Left lung (tissue), 14 donors: ENCODE measurements at places on chromosomes 13 and 19.

GRCh38 chr13:111900390-111901131 is 166.4 kb upstream of the SOX1 start:
- DNase-seq: no peak

GRCh38 chr19:33731881-33732280 is 64.8 kb upstream of the KCTD15 start:
- DNase-seq: no peak

DNA sequence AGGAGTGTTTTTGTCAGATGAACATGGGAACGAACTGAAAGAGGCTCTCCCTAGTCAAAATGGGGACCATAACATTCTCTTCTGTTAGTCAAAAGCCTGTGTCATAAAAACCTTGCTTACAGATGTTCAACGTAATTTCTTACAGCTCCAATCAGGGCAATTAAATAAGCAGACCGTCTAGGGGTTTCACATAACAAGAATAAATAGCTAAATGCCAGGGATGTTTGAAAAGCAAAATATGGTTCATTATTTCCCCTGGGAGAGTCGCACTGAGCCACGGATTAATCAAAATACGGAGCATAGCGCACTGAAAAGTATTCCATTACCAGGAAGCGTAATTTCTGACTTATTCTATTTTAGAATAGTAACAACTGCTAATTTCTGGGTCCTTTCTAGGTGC is 63.7 kb upstream of the MRI1 start:
- DNase-seq: no peak

- DNase-seq: no peak
Measured at GRCh38 chr19:17830567-17831418, 9.5 kb upstream of the INSL3 start.

GRCh38 chr13:94291631-94292322 is 187.7 kb downstream of the DCT start:
- no peak for DNase-seq

DNA sequence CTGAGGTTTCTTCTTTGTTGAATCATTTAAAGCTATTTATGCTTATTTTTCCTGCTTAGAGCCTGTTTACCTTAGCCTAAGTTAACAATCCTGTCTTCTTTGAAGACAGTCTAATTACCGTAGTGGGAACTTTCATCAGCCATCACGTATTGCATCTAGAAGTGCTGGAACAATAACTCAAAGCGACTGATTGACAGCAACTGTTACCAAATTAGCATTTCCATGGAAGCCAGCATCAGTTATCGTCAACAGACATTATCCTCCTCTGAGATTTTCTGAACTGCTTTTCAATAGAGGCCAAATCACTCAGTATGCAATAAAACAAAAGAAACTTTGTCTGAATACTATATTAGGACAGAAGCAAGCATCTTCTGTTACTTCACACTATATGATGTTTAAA is 433.3 kb upstream of the SLITRK1 start:
- DNase-seq: no peak

GRCh38 chr19:51101171-51101865 is 6.9 kb downstream of the CTU1 start:
- DNase-seq: no peak

- no peak for DNase-seq
Measured at GRCh38 chr13:39485314-39485700, 117.7 kb downstream of the LHFPL6 start.

GRCh38 chr19:54421169-54421516 is 5.9 kb downstream of the TTYH1 start:
- DNase-seq: no peak

GRCh38 chr13:60230593-60230992 is 66.9 kb upstream of the DIAPH3 start:
- peak; percentile 7 for DNase-seq

GRCh38 chr13:56314765-56315164 is 826.0 kb upstream of the PRR20A start:
- DNase-seq: no peak

DNA sequence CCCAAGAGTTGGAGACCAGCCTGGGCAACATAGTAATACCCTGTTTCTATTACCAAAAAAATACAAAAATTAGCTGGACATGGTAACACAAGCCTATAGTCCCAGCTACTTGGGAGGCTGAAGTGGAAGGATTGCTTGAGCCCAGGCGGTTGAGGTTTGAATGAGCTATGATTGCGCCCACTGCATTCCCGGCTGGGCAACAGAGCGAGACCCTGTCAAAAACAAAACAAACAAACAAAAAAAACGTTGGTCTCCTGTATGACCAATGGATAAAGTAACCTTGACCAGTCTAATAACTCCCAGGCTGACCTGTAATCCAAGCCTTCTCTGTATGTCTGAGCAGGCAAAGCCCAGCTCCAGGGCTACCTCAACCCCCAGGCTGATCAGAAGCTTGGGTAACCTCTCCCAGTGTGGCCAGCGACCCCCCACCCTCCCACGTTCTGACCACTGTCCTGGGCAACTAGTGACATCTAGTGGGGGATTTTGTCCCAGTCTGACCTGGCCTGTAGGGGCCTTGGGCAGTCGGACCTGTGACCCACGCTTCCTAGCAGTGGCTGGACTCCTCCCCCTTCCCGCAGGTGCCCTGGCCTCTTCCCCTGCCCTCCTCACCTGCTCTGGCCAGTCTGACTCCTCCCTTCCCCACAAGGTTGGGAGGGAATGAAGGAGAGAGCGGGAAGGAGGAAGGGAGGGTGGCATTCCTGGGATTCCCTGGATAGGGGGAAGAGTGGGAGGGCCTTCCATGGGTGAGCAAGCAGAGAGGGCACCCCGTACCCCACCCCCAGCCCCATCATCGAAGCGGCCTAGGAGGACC is 1.0 kb upstream of the BCAM start:
- no peak for DNase-seq

DNA sequence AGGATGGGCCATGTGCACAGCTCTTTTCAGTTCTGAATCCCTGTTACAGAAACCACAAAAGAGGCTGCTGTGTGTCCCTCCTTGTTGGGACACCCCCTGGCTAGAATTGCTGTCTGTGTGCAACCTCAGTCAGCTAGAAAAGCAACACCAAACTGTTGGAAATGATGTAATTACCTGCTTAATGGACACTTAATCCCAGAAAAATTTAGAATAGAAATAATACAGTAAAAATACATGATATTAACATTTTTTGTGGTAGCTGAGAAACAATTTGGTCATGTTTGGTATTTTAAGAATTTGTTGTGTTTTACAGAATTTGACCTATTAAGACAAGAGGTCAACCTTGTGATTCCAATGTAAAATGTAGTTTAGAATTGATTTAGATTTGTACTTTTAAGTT is 46.8 kb downstream of the FAM124A start:
- DNase-seq: no peak

DNA sequence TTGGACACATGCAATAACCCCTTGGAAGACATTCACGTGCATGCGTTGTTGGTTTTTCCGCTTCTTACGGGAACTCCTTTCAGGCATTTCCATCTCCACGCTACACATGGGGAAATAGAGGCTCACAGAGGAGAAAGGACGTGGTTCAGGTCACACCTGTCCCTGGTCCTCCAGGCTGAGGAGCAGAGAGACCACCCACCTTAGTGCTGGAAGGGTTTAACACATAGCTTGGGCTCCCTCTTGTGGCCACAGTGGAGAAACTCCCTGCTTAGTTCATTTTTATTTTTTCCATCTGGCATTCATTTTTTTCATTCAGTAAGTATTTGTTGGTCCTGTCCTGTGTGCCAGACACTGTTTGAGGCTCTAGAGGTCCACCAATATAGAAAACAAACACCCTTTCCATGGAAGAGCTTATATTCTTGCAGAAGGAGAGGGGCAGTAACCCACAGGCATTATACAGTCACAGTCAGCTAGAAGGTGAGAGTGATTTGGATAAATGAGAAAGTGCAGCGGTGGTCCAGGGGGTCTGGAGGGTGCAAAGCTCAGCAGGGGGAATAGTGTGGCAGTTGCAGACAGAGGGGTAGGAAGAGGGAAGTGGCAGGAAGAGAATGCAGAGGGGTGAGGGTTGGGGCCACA is 24.2 kb upstream of the TTYH1 start:
- no peak for DNase-seq

GRCh38 chr13:97430296-97430695 is 3.7 kb upstream of the RAP2A start:
- DNase-seq: no peak

- no peak for DNase-seq
Measured at GRCh38 chr13:91644806-91645205, 246.4 kb downstream of the GPC5 start.

GRCh38 chr19:49132974-49133609 is 13.7 kb downstream of the PPFIA3 start:
- peak; percentile 40 for DNase-seq

DNA sequence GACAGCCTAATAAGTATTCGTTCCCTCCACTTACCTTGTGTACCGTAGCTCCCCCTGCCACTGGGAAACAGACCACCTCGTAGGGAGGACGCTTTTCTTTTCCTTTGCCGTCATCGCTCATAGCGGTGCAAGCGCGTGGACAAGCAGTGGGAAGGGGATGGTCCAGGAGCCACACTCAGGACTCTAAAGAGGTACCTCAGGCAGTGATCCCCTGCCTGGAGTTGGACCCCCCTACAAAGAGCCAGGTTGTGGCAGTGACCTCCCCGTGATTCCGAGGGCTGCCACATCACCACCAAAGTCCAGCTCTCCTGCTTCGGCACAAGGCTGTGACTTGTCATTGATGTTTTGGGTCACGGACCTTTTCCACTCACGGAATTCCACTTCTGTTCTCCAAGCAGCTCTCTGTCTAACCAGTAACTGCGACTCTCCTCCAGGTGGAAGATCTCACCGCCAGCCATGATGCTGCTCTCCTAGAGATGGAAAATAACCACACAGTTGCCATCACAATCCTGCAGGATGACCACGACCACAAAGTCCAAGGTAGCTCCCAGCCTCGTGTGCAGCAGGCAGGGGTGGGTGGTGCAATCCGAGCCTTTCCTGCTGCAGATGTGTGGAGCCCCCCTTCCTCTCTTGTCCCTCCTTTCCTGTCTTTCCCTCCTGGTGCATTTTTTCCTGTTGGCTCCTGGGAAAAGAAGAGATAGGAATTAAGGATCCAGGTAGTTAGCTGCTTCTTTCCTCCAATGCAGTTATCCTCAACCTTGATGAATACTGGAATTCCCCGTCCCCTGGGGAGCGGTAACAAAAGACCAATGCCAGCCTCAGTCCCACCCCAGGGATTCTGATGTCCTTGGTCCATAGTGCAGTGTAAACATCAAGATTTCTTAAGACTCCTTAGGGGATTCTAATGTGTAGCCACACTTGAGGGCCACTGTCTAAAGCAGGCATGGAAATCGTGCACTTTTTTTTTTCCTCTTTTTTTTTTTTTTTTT is 107.7 kb downstream of the SLC7A1 start:
- no peak for DNase-seq

- DNase-seq: no peak
Measured at GRCh38 chr13:38180126-38180525, 169.5 kb upstream of the UFM1 start.

DNA sequence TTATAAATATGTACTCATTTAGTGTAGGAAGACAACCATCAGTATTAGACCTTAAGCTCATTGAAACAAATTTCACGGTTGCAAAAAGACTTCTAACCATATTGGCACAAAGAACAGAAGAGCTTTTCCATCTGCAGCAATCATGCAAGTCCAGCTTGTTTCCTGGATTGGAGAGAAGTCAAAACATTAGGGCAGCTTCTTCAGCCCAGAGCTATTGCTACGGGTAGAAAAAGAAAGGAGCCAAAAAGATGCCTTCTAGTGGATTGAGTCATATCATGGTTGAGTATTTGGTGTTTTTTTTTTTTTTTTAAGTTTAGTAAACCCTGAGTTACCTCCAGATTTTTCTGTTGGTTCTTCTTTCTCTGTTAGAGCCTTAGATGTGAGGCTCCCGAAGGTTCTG is 99.8 kb downstream of the WDFY2 start:
- no peak for DNase-seq

DNA sequence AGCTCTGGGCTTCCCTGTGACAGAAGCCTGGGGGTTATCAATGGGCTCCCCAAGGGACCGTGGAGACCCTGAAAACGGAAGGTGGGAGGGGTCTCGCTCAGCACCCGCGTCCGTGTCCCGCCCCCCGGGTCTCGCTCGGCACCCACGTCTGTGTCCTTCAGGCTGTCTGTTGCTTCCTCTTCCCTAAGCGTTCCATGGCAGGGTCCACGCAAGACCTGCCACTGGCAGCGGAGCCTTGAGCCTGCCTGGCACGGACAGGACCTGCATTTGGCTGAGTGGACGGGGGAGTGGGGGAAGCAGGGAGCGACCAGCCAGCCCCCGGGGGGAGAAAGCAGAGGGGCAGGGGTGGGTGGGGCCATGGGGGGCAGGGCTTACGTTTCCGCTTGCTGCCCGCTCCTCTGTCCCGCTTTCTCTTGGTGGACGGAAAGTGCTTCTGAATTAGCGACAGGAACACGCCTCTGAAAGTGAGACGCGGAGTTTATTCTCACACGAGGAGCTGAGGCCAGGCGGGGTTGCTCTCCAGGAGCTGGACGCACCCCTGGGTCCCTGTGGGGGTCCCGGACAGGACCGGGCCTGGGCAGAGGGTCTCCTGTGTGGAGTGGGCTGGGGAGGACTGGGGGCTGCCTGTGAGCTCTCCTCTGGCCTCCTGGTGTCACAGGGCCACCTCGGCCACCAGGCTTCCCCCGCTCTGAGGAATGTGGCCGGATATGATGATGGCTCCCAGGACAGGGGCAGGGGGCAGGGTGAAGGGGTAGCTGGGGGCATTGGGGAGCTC is 12.0 kb downstream of the GPX4 start:
- no peak for DNase-seq

- no peak for DNase-seq
Measured at GRCh38 chr19:31944326-31944725, 401.1 kb upstream of the ZNF507 start.

GRCh38 chr13:99693852-99694611 is 192.8 kb downstream of the TM9SF2 start:
- DNase-seq: no peak

DNA sequence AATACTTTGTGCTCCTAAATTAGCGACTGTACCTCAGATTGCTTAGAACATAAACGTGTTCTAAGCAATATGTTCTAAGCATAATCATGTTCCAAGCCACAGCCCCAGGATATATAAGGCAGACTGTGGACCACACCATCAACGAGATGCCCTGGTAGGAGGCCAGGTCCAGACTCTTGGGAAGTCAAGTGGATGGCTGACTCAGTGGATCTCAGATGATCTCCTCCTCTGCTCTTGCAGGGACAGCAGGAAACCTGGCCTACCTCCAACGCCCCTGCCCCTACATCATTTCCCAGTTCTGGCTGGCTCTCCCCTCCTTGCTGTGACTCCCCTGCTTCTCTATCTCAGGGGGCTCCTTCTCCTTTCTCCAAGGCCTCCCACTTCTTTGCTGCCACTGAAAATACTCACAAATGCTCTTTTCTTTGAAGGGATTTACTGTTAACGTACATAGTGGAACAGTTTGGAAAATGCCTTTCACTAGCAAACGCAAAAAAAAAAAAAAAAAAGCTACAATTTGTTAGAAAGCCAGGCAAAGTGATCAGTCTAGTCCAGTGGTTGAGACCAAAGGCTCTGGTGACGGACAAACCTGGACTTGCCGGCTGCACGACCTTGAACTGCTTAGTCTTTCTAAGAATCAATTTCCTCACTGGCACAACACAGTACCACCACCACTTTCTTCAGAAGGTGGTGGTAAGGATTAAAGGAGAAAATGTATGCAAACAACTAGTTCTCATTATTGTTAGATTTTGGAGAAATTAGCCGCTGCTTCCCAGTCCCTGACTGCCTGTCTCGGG is 3.0 kb downstream of the TMTC4 start:
- no peak for DNase-seq
